ENCODE measurements at places on chromosomes 6 and 20.

GRCh38 chr6:15755526-15755925 lies 92.7 kb upstream of the DTNBP1 start:
- DNase-seq: no peak

DNA sequence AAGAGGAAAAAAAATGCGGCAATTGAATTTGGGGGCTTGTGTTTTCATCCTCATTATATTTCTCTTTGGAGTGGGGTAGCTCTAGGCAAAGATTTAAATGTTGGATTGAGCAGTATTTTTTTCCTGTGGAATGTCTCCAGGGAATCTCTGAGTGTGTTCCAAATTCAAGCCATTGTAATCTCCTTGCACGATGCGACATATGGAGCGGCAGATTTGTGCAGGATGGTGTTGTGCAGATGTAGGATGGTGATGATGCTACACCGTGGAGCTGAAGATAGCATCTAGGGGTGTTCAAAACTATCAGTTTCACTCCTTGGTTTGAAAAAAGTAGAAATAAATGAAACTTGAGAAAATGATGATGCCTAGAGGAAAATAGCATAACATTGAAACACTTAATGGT lies 777.5 kb upstream of the EPHA7 start:
- no peak for DNase-seq

GRCh38 chr6:159565181-159565710 lies 127.8 kb downstream of the SOD2 start:
- no peak for DNase-seq

DNA sequence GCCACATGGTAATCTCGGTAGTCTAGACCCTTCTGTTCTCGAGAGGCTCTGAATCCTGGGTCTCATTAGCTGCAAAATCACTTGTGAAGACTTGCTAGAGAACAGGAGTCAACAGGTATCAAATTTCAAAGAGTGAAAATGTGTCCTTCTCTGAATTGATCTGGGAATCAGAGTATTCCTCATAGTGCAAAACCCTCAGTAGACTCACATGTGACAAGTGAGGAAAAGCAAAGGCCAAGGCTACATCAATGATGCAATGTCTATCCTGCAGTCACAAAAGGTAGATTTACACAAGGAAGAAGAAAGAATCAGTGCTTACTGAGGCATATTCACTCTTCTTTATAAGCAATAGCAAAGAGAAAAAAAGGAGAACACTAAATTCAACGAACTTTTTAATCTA lies 1220.0 kb upstream of the GJE1 start:
- no peak for DNase-seq

GRCh38 chr20:18802012-18802634 lies 11.5 kb upstream of the SCP2D1 start:
- DNase-seq: no peak

DNA sequence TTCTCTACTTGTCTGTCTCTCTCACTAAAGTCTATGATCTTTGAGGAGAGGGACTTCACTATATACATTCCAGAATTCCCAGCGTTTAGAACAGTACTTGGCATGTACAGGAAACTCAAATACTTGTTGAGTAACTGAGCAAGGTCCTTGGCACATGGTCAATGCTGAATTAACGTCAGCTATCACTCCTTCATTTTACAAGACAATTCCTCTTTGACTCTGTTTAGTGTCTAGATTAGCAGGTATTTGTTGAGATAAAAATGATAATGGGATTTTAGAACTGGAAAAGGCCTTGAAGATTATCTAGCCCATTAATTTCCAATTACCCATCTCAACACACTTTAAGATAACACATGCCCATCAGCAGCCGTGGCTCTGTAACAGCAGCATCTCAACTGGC lies 6.6 kb upstream of the GUCA1B start:
- DNase-seq: no peak

- DNase-seq: no peak
Observed at GRCh38 chr6:71481011-71481410, 192.4 kb downstream of the OGFRL1 start.

GRCh38 chr6:70124882-70125545 lies 177.9 kb downstream of the COL9A1 start:
- no peak for DNase-seq

DNA sequence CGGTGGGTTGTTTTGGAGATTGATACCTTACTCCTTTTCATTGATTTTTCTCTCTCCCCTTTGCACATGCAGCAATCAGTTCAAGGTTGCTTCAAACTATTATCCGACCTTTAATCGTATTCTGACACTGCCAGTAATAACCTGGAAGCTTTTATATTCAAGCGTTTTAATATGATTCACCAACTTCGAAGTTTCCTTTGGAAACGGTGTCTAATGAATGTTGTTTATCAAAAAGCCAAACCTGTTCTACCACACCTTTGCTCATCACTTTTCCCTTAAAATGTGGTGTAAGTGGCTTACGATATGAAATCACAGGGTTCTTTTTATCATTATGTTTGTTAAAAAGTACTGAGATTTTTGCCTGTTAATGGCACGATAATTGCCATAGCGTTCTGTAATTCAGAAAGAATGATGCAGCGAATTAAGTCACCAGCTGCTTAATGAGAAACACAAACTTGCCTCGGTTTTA lies 660 bp downstream of the STXBP5 start:
- DNase-seq: no peak

GRCh38 chr6:80988892-80989291 lies 763.6 kb downstream of the TENT5A start:
- no peak for DNase-seq

DNA sequence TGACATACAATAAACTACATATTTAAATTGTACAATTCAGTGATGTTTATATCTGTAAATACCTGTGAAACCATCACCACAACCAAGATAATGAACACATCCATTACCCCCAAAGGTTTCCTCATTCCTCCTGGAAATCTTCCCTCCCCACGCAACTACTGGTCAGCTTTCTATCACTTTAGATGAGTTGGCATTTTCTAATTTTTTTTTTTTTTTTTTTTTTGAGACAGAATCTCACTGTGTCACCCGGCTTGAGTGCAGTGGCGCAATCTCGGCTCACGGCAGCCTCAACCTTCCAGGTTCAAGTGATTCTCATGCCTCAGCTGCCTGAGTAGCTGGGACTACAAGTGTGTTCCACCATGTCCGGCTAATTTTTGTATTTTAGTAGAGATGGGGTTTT lies 31.7 kb upstream of the ECI2 start:
- no peak for DNase-seq

DNA sequence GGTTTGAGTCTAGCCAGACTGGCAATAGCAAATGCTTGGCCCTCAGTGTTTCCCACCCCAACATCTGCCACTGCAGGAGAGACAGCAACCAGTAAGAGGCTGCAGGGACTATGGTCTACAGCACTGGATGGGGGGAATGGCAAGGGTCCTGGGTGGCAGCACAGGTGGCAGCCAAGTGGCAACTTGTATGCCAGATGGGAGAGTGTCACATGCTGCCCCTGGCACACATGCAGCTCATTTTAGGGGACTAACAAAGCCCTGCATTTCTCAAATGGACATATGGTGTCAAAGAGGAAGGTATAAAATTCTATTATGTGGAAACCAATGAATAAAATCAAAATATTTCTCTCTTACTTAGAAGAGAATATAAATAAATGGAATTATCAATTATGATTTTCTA lies 298.7 kb upstream of the MARCKS start:
- DNase-seq: no peak

GRCh38 chr20:57372581-57373350 lies 18.4 kb upstream of the RBM38 start:
- DNase-seq: no peak

GRCh38 chr6:155530219-155530834 lies 74.7 kb upstream of the NOX3 start:
- no peak for DNase-seq

- DNase-seq: no peak
Observed at GRCh38 chr20:56358070-56358469, 704 bp upstream of the FAM210B start.

DNA sequence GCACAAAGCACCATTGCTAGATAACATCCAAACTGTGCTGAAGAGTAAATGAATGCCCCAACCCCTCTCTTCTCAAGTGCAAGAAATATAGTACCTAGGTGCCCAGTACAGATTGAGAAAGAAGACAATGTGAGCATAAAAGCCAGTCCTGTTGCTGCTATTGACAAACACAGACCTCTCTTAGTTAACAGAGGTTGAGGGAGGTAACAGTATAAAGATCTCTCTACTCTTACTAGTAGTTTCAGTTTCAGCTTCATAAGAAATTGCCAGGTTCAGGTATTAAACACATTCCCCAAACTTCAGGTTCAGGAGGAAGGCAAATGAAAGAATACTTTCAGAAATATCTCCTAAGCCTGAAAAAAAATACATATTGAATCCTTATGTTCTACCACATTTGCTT lies 31.4 kb downstream of the TBC1D32 start:
- no peak for DNase-seq

DNA sequence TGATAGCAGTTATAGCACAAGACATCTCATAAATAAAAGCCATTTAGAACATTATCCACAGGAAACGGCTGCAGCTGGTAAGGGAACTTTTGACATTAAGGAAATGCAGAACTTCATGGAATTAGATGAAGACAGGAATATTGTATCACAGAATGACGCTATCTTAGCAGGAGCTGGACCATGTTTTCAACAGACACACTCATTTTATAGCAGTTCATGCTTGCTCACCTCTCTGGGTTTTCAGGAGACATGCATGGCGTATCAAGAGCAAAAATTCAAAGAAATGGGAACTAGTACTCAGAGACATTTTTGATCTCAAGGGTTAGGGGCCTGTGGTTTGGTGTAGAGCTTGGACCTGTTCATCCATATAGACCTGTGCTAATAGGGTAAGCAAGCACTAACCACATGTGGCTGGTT lies 125.0 kb downstream of the FYN start:
- no peak for DNase-seq

DNA sequence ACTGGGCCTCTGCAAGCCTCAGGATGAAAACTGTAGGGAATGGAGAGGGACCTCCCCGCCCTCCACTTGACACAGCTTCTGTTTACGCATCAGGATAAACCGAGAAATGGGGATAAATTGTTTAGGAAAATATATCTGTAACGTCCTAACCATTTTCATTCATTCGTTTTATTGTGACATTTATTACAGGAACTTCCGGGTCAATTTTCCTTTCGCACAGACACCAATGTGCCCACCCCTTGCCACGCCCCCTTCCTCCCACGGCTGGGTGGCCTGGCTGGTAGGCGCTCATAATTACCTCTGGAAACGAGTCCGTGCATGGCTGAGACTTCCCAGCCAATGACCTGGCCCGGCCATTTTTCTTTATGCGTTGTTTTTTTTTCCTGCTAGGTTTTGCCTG lies 96.1 kb downstream of the BMP7 start:
- no peak for DNase-seq

DNA sequence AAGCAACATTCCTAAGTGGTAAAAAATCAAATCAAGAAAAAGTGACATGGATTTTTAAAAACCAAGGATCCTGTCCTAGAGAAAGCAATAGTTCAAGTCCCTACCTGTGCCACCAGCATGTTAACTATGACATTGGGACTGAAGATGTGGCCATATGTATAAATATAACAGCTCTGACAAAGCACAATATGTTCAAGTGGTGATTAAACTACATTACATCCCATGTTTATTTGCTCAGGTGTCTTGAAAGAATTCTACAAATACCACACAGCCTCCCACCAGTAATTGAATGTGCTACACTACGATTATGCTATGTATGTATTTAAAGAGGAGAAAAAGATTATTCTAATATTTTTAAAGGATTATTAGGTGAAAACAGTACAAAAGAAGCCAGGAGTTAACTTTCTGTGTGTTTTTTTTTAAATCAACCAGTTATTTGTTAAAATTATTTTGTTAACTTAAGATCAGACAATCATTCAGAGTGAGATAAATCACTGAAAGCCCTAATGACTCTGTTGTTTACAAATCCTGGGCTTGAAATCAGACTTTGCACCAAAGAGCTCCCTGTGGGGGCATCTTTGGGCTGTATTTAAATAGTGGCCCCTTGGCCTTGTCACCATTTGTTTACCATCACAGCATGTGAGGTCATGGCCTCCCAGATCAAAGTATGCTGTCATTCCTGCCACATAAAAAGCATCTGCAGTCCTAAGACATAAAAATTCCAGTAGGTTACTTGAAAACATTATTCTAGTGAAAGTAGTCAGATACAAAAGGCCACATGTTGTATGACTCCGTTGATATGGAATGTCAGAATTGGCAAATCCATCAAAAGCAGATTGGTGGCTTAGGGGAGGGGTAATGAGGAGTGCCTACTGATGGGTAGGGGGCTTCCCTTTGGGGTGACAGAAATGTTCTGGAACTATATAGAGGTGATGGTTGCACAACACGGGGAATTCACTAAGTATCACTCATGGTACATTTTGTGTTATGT lies 17.1 kb downstream of the TTLL2 start:
- DNase-seq: no peak

DNA sequence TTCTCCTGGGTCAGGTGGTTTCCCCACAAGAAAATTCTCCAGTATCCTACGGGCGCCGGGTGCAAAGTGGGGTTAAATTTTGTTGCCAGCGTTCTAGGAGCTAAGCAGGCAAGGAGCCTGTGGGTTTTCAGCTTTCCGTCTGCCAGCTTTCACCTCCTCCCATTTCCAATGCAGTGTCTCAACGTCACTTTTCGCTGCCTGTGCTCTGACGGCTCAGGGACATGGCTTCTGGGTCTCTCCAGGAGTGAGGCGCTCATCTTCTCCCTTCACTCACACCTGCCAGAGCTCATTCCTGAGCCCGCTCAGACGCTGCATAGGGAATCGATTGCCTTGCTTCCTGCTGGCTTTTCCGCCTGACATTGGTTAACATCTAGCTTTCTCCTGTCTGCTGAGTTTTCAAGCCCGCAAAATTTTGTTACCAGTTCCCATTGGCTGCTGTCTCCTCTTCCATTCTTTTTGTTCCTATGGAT lies 7.3 kb upstream of the NAA20 start:
- DNase-seq: no peak

- DNase-seq: no peak
Observed at GRCh38 chr6:1395941-1396908, 6.8 kb downstream of the FOXF2 start.

DNA sequence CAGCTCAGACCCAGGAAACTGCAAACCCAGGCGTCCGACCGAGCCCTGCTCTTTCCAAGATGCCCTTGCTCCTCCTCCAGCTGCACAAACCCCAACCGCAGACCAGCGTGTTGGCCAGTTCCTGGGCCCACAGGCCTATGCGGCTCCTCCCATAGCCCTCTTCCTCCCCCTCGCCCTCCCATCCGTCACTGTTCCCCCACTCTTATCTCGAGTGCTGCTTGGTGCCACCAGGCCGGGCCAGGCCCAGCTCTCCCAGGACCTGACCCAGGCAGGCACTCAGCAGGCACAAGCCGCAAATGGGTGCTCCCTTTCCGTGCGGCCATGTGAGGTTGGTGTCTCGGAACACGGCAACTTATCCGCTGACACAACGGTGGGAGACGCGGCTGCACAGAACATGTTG lies 28.6 kb downstream of the ADRM1 start:
- no peak for DNase-seq

GRCh38 chr6:14384175-14384949 lies 266.8 kb downstream of the CD83 start:
- no peak for DNase-seq

DNA sequence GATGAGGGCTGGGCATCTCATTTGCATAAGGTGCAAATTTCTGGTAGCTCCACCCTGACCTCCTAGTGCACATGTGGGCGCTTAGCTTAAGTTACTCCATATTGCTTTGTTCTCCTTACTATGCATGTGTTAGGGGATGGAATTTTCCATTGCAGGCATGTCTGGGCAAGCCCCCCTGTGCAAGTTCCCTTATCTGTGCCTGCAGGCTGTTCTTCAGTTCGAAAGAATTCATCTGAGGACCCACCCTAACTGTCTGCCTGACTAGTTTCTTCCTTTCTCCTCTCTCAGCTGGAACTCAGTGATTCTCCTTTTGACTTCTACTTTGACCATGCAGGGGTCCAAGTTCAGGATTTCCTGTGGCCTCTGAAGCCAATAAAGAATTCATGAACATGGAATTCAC lies 30.2 kb downstream of the CCDC170 start:
- no peak for DNase-seq

GRCh38 chr20:57749869-57750268 lies 40.1 kb upstream of the PMEPA1 start:
- no peak for DNase-seq
